Activated CD8-positive, alpha-beta memory T cell treated with anti-CD3 and anti-CD28 coated beads for 1 hour (primary cell): ENCODE measurements at places on chromosomes 7 and 10.

GRCh38 chr10:104324221-104324686 lies 14.0 kb downstream of the ITPRIP start:
- no peak for DNase-seq

- no peak for DNase-seq
These were observed at the start of gene MRC1 for GRCh38 chr10:17808971-17809841. TSS of gene MRC1 (plus strand) at chr10:17809348. CDS start at chr10:17809466, 118 bp downstream.

- no peak for DNase-seq
These were observed 118.7 kb upstream of the GJD4 start for GRCh38 chr10:35486297-35486990.

DNA sequence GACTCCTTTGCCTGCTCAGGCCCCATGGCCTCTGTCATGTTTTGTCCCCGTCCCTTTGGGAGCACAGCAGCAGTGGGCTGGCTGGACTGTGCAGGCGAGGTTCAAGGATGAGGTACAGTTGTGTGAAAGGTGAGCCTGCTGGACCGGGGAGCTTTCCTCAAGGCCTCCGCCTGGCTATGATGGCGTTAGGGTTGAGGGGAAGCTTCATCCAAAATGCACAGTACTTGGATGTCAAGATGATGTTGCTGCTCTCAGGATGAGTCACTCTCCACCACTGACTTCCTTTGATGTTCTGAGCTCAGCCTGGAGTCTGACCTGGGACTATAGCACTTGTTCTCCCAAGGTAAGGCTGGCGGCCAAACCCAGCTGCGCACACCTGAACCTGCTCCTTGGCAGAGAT lies 152.7 kb upstream of the SHH start:
- no peak for DNase-seq

DNA sequence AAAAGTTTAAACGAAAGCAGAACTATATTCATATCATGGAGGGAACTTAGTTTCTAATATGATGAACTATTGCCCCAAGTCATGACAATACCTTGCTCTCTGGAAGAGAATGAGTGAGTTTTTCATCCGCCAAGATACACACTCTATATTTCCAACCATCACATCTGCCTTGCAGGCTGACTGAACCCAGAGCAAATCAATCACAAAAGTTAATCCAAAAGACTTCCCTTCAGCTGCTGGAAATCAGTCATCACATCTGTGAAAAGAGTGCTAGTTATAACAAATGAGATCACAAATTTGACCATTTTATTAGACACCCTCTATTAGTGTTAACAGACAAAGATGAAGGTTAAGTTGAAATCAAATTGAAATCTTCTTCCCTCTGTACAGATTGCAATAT lies 261.7 kb upstream of the PRKCQ start:
- DNase-seq = no peak

DNA sequence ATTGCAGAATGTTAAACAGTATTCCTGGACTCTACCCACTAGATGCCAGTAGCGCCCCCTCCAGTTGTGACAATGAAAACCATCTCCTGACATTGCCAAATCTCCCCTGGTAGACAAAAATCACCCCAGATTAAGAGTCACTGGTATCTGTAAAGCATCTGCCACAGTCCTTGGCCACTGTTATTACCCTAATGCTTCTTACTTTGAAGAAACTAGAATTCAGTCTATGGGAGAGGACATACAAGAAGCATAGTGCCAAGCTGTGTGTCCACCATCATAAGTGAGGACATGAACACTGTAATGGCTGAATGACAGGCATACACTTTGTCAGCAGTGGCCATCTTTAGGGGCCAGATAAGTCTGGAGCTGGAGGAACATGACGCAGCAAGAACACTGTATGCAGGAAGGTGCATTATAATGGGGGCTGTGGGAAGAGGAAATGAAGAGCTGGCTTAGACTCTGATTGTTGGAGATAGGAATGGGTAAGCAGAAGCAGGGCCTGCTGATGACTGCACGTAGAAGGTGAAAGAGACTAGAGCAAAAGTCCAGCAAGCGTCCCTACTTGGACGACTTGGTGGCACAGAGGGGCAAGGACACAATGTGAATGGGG lies 32.5 kb downstream of the CBX3 start:
- DNase-seq = no peak

GRCh38 chr10:118939211-118940007 lies 90.1 kb upstream of the NANOS1 start:
- no peak for DNase-seq

GRCh38 chr10:80051993-80052392 lies 26.5 kb upstream of the TMEM254 start:
- DNase-seq = no peak

DNA sequence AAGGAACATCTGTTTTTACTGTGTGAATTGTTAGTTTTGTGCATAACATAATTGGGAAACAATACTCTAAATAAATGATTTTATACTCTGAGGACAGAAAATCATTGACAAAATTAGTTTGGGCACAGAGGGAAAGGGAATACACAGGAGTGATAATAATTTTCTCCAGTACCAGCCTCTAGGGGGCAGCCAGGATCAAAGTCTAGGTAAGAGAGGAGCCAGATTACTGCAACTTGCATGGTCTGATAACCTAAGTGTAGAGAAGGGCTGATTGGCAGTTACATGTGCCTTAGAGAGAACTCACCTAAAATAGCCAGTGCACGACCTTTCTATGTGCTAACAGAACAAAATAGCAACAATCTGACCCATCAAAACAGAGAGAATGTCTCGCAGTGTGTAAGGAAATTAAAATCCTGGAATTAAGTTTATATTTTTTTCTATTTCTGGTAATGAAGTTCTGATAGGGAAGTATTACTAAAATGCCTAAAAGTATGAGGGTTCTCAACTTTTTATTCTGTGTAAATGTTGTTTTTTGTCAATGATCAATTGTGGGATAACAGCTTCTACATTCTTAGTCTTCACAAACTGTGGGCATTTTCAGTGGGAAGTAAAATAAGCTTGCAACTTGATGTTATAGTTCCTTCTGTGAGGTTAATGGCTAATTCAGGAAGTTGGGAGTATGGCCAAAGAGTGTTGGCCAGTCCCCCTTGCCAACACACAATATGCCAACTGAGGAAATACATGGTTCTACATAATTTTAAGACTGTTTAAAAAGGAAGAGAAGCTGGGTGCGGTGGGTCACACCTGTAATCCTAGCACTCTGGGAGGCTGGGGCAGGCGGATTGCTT lies 66.4 kb downstream of the EXOC6 start:
- peak; percentile 20 for DNase-seq
